Muscle of back (tissue), 13 donors: ENCODE measurements at places on chromosomes 11 and 22. TPM values are rescaled to one million over a fixed set of nuclear protein-coding genes. Genes with fewer than 3 reads are reported as not detected.

Gene SORL1
- 4.3 TPM for polyA plus RNA-seq

Gene CBLIF
- polyA plus RNA-seq: not detected

Gene TMPRSS5
- polyA plus RNA-seq: 0.86 TPM

Gene MPZL3
- 0.75 TPM for polyA plus RNA-seq

Gene CAT
- polyA plus RNA-seq: 84.7 TPM

Gene KCNE3
- 1.8 TPM for polyA plus RNA-seq

Gene NPAS4
- polyA plus RNA-seq: 0.07 TPM

Gene TRIM51
- polyA plus RNA-seq: not detected

Gene RAB38
- 5.2 TPM for polyA plus RNA-seq

Gene SCGB1C1
- not detected for polyA plus RNA-seq

Gene OR52E8
- polyA plus RNA-seq: not detected

Gene OTOG
- 0.03 TPM for polyA plus RNA-seq

Gene SCN4B
- polyA plus RNA-seq: 3.4 TPM

Gene ART1
- 3.6 TPM for polyA plus RNA-seq

Gene OR52N4
- 0.18 TPM for polyA plus RNA-seq

Gene GLB1L2
- polyA plus RNA-seq: 0.75 TPM

Gene SYT7
- 2.6 TPM for polyA plus RNA-seq

Gene CSF2RB
- 2.5 TPM for polyA plus RNA-seq

Gene OR52A1
- not detected for polyA plus RNA-seq

Gene CDHR5
- polyA plus RNA-seq: 1.6 TPM

Gene DRD4
- polyA plus RNA-seq: 0.23 TPM

Gene SLC6A5
- polyA plus RNA-seq: not detected

Gene TECTA
- 1.4 TPM for polyA plus RNA-seq

Gene ME3
- polyA plus RNA-seq: 9.9 TPM

Gene USP2
- polyA plus RNA-seq: 39.6 TPM

Gene TRPC6
- 13.8 TPM for polyA plus RNA-seq

Gene FGF3
- not detected for polyA plus RNA-seq

Gene PVALB
- polyA plus RNA-seq: 8.0 TPM

Gene MS4A18
- not detected for polyA plus RNA-seq

Gene MMP10
- polyA plus RNA-seq: not detected

Gene FADS3
- 48.8 TPM for polyA plus RNA-seq

Gene MDK
- 144 TPM for polyA plus RNA-seq

Gene CYP2D6
- 1.8 TPM for polyA plus RNA-seq

Gene GSTT2B
- polyA plus RNA-seq: 9.6 TPM

Gene OR8D4
- 0.19 TPM for polyA plus RNA-seq

Gene ST14
- 0.63 TPM for polyA plus RNA-seq

Gene CREB3L1
- 37.6 TPM for polyA plus RNA-seq

Gene KIAA0930
- polyA plus RNA-seq: 12.9 TPM

Gene MRGPRD
- polyA plus RNA-seq: not detected

Gene RNASEH2C
- 30.4 TPM for polyA plus RNA-seq

Gene SHISA8
- not detected for polyA plus RNA-seq

Gene KLHDC7B
- not detected for polyA plus RNA-seq

Gene CPT1A
- 13.7 TPM for polyA plus RNA-seq

Gene RBM4B
- polyA plus RNA-seq: 28.3 TPM

Gene CEP126
- polyA plus RNA-seq: 4.2 TPM

Gene SCO2
- polyA plus RNA-seq: not detected

Gene GGTLC3
- polyA plus RNA-seq: 0.36 TPM

Gene GRAMD1B
- 9.8 TPM for polyA plus RNA-seq

Gene TSKU
- 21.2 TPM for polyA plus RNA-seq

Gene NXPE1
- not detected for polyA plus RNA-seq

Gene UVRAG
- polyA plus RNA-seq: 9.5 TPM

Gene C22orf42
- polyA plus RNA-seq: not detected
